Stimulated activated CD4-positive, alpha-beta T cell treated with anti-CD3 and anti-CD28 coated beads, TNF-alpha, amount 100 ng/mL, for 48 hours (primary cell): ENCODE measurements at places on chromosomes 2 and 18.

DNA sequence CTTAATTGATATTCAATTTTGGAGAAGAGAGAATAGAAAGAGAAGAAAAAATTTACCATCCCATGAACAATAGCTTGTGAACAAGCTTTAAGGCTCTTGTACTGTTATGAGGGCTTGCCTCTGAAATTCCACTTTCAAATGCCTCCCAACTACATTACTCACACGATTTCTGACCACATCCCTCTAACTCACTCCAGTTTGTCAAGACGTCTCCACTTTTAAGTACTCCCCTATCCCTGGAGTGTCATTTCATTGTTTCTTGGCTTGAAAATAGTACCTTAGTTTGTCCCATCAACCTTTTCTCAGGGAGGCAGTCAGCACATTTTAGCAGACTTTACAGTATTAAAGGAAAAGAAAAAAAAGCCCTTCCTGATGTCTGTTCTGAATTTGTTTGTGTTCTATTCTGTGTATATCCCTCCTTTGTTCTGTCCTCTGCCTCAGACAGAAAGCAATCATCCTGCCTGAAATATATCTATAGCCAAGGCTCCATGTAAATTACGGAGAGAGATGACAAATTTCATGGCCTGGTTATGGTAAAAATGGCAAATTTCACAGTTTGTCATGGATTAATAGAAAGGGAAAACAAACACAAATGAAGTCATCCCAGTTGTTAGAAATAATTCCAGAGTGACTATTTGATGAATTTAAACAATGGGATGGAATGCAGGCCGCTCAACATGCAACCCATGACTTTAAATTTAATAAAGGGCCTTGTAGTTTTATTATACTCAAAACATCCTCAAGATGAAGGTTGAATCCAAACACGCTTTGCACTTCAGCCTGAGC lies 228.8 kb downstream of the ETAA1 start:
- no peak for DNase-seq

DNA sequence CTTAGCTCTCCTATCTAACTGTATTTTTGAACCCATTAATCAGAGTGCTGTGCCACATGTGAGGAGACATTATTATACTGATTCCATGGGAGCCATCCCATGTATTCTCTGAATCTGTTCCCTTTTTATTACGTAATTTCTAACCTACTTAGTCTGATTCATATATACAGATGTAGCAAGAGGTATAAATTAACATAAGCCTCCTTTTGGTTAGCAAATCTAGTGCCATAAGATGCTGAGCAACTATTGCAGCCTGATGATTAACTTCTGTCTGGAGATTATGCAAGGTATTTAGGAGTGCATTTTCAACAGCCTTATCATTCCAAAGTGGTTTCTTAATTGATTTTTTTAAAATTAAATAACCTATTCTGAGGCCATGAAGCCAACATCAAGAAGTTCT lies 114.1 kb upstream of the MSH2 start:
- DNase-seq, result no peak

DNA sequence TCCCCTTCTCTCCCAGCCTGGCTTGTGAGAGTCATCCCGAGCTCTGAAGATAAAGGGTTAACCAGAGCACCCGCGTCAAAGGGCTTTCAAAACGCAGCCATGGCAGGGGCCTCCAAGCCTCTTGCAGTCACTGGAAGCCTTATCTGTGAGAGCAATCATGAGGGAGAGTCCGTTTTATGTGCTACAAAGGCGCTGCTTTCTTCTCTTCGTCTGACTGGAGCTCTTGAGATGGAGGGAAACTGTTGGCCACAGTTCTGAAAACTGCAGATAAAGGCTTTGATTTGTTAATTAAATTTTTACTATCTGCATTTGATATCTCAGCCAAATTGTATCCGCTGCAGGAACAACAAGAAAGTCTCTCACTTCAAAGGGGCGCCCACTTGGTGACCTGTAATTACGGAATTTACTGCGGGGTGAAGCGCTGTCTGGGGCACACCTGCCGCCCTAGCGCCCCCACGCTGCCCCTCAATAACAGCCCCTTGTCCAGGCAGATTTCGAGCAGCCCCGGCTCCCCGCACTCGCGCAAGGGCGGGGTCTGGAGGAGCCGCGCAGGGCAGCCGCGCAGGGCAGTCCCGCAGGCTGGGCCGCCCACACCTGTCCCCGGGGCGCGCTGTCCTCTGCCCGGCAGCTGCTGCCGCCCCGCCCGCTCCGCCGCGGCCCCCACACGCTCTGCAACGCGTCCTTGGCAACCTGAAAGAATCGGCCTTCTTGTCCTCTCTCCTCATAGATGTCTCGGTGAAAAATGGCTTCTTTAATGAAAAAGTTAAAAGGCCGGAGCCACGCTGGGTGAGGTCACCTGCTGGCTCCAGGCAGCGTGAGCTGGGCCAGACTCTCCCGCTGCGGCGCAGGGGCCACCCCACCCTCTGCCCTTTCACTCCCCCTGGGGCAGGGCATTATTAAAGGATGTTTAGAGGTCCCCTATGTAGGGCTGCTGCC lies 217.9 kb downstream of the VAPA start:
- no peak for DNase-seq

GRCh38 chr2:241224018-241224850 lies 35.8 kb downstream of the ANO7 start:
- no peak for DNase-seq

- no peak for DNase-seq
Measured at GRCh38 chr18:5894611-5895298, 567 bp downstream of the TMEM200C start.

- no peak for DNase-seq
Measured at GRCh38 chr18:8757396-8757997, 52.1 kb downstream of the MTCL1 start.

DNA sequence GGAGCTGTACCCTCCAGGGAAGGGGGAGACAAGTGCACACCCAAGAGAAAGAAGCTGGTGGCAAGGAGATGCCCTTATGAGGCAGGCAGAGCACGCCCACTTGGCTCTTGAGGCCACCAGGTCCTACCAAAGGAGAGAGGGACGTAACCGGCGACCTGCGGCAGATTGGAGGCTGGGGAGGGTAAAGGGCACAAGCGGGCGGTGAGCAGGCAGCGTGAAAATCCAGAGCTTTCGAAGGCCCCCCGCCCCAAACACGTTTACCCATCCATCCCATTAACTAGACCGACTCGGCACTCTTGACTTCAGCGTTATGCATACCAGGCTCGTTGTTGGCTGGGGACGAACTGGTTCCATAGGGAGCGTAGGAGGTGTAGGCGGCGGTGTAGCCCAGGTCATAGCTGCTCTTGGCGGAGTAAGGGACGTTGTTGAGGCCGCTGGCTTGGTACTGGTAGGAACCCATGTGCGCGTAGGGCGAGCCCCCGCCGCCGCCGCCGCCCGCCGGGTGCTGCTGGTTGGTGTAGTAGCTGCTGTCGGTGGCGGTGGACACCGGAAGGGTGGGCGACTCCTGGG lies 794 bp downstream of the DLX2 start:
- no peak for DNase-seq
